Pancreas (tissue), 10 donors: ENCODE measurements at places on chromosomes 7 and 10. TPM values are rescaled to one million over a fixed set of nuclear protein-coding genes. Genes with fewer than 3 reads are reported as not detected.

DNA sequence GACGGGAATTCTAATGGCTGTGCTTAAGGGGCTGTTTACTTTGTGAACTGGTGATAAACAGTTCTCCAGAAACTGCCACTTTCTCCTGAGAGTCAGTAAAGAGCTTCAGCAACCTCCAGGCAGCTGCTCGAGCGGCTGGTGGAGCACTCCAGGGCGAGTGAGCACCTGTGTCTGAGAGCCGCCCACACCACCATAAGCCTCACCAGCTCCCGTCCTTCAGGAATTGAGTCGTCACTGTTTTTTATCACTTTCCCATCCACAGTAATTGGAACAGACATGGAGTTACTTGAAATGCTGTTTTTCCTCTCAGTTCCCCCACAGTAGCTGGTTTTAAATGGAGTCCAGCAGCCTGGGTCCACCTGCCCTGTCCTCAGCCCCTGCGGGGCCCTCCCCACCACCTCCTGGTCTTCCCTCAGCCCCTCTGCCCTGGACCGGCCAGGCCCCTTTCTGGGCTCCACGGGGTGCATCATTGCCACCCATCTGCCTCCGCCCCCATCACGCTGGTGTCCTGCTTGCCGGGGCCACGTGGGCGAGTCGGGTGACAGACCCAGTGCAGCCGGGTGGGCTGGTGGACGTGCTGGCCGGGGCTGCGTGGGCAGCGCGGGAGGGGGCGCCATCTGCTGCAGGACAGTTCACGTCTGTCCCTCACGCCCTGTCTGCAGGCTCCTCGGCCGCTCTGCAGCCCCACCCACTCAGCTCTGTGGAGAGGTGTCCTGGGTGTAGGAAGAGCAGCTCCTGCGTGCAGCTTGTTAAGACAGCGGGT lies 56.0 kb downstream of the NKX6-2 start:
- no peak for DNase-seq

GRCh38 chr10:63618552-63618951 lies 97.4 kb downstream of the REEP3 start:
- DNase-seq = no peak

DNA sequence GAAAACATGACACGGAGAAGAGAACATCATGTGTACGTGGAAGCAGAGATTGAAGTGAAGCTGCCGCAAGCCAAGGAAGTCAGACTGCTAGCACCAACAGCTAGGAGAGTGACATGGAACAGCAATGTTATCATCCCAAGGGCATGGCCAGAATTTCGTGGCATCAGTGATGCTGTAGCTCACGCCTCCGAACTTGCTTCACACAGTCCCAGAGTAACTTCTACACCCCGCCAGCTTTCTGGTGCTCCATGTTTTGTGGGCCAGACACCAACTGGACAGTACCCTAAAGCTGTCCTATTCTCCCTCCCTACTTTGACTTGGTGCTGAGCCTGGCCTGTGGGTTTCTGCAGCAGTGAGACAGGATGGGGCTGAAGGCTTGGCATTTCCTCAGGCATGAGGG lies 33.0 kb upstream of the EMX2 start:
- DNase-seq = no peak

SPDYE16 gene
- polyA plus RNA-seq = 0.19 TPM

PRKAR2B gene
- polyA plus RNA-seq = 7.1 TPM

- DNase-seq = no peak
These were observed 19.8 kb downstream of the COL1A2 start for GRCh38 chr7:94414481-94414880.

- DNase-seq = no peak
These were observed 29.7 kb upstream of the SCIN start for GRCh38 chr7:12540850-12541249.

RTKN2 gene
- 0.19 TPM for polyA plus RNA-seq

GRCh38 chr7:47432671-47433563 lies 149.0 kb downstream of the TNS3 start:
- no peak for DNase-seq

DNA sequence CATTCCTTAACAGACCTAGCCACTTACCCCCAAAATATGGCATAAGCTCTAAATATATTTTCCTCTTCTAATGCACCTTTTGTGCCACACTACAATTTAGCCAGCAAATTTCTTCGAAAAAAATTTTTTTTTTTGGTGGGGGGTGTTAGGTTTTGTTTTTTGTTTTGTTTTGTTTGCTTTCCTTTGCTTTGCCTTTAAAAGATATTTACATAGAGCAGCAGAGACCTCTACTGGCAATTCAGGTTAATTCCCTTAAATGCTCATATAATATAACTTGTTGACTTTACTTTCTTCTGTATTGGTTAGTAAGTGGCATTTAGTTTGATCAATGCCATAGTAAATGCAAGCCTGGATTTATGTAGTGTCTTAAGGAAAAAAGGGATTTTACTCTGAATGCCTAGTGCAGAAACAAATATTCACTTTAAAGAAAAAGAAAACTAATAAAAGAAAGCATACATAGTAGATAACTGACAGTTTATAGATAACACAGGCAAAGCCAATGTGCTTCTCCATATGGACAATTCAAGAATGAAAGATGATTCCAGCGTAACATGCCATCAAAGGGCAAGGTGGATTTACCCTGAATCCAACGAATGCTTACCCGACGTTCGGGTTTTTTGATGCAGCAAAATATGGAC lies 1250.6 kb downstream of the GATA3 start:
- DNase-seq = no peak

- no peak for DNase-seq
These were observed 37.0 kb downstream of the PDGFA start for GRCh38 chr7:482521-483083.

DNA sequence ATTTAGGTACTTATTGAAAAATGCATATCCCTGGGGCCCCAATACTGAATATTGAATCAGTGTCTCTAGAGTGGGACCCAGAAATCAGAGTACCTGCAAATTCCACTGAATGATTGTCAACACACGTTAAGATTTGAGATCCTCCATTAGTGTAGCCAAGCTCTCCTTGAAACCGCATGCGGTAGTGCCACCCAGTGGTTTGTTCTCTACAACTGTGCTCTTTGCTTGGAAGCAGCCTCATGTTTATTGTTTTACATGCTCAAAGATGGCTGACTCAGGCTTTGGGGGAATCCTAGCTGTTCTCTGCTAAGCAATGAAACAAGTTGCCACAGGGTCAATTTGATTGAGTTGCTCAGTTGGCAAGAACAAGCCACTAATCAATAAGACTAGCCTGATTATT lies 340.2 kb upstream of the CELF2 start:
- DNase-seq = peak; percentile 4

GRCh38 chr10:1186683-1186990 lies 130.5 kb downstream of the WDR37 start:
- no peak for DNase-seq

DNA sequence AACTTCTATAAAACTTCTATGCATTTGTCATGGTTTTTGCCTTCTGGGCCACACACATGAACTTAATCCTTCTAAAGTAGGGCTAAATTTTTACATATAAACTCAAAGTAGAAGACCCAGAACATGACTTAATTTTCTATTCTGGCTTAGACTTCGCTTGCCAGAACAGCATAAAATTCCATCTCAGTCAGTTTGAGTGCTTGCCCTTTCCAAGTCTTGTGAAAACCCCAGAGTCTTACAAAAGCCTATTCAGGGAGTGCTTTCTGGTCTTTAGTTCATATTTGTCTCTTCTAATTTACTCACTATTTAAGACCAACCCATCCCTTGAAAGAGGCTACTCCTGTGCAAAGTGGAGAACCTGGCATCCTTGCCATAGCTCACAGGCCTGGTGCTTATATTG lies 201.6 kb upstream of the MEOX2 start:
- no peak for DNase-seq

DNA sequence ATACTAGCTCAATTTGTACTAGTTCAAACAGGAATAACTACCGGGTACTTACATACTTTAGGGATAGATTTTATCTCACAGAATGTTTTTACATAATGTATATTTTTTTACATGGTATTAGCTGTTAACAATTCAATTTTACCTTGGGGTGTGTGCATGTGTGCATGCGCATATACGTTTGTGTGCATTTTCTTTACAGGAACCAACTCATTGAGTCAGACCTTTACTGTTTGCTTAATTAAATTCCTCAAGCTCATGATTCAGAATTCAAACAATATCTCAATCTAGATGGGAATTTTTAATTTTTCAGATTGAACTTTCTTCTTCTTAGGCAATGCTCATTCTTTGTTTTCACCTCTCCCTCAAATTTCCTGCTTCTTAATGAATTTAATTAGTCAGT lies 24.7 kb upstream of the WASL start:
- DNase-seq = no peak

TSPAN12 gene
- 3.9 TPM for polyA plus RNA-seq

DNA sequence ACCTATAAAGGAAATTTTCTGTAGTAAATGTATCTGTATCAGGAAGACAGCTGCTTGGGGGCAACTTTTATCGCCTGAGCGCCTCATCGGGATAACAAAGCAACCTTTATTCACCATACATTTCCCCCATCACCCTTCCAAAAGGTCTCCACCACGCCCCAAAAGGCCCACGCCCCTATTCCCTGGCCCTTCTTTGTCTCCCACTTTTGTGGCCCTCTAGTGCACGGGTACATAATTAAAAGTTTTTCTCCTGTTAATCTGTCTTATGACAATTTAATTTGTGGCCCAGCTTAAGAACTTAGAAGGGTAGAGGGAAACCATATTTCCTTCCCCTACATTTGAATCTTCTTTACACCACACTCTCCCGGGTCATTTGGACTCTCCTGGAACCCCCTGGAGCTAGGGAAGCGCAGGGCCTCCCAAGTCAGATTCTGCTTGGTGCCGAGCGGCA lies 625 bp downstream of the RP9 start:
- DNase-seq = no peak

KCND2 gene
- 0.11 TPM for polyA plus RNA-seq

HOXA5 gene
- 0.95 TPM for polyA plus RNA-seq

SYNPO2L gene
- polyA plus RNA-seq = 0.02 TPM

GRCh38 chr7:45391618-45392451 lies 182.3 kb upstream of the ADCY1 start:
- no peak for DNase-seq

DNA sequence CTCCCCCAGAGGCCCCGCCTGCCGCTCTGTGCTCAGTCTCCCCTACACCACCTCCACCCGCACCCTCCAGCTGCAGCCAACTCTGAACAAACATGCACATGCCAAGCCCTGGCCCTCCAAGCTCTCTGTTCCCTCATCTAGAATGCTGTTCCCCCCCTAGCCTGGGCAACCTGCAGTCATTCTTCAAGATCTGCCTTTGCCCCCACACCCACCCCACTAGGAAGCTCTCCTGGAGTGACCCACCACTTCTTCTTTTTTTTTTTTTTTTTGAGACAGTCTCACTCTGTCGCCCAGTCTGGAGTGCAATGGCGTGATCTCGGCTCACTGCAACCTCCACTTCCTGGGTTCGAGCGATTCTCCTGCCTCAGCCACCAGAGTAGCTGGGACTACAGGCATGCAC lies 13.7 kb downstream of the MYL10 start:
- DNase-seq = no peak

TAS2R4 gene
- 0.76 TPM for polyA plus RNA-seq

ANKRD1 gene
- 2.8 TPM for polyA plus RNA-seq

DNA sequence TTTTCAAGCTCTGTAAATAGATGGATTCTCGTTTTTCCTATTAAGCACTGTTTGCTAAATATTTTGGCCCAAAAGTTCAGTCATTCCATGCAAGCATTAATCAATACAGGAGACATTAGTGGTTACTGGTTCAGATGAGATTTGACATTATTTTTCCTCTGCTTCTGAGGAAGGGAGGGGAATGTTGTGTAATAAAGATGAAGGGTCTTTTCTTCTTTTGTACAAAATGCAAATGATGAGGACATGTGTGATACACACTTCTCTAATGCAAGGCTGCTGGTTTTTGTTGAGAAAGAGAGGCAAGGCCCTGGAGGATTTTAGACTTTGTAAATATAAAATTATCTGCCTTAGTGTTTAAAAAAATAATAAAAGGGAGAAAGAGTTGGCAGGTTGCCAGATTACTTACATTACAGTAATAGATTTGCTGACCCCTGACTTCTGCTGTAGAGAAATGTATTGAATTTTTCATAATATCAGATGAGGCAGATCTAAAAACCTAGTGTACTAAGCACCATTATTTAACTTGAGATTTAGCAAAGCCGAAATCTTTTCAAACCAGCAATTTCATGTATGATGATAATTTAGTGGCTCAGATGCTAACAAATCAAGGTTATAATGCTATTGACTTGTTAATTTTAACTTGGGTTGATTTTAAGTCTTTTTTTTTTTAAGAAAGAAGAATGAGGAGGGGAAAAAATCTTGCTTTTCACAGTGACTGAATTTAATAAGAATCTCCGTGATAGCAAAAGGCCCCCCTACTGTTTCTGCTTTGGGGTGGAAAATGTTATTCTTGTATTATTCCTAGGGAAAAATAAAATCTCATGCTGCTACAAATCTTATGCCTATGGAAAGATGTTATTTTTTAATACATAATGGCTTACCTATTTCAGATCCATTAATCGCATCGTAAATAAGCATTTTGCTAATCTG lies 180.1 kb downstream of the ARID5B start:
- no peak for DNase-seq

- no peak for DNase-seq
These were observed 5.1 kb downstream of the NME8 start for GRCh38 chr7:37853468-37853867.

DNA sequence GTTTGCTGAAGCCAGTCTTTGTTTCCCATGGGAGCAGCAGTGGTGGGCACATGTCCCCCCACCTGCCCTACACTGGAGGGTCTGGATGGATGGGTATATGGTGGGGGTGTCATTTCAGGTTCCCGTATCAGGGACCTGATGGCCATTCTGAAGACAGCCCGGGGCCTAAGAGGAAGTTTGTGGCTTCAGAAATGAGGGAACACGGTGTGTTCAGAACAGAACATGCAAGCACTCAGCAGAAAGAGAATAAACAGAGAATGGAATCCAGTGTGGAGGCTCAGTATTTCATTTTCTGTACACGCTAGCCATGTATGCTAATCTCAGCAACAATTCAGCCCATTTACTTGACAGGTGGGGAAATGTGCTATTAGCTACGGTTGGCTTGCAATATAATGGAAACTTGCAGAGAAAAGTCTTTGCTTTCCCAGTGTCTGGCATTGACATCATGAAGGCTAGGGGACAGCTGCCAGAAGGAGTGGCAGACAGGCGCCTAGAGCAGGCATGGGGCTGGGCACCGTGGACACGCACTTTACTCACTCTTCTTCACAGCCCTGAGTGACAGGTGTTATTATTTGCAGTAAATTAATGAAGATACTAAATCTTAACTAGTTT lies 98.6 kb downstream of the ELMO1 start:
- DNase-seq = no peak

THAP5 gene
- polyA plus RNA-seq = 6.4 TPM

DNA sequence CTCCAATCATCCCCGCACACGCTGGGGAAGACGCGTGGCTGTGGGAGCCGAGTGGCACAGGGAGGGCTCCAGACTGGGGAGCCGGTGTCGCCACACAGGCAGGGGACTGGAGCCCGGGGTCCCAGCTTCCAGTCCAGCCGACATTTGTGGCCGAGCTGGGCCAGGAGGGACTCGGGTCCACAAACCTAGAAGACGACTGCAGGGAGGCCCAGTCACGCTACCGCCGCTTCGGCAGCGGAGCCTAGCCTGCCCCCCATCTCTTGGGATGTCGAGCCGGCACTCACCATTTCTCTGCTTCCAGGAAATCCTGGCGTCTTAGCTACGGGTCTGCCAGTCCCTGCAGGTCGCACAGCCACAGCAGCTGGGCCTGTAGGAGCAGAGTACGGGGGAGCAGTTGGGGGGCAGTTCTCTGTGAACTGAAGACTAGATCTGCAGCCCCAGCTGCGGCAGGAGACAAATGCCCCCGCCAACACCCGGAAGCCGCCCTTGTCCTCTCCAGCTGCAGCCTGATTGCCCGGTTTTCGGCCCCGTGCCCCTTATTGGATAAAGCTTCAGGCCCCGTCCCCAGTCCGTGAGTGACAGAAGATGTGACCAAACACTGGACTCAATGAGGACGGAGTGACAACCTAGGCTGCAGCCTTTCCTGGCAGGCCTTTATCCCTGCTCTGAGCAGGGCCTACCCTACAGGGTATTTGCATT lies 270.7 kb downstream of the ZNF33B start:
- peak; percentile 90 for DNase-seq

ASZ1 gene
- polyA plus RNA-seq = not detected
